ENCODE measurements at places on chromosomes 4 and X.

GRCh38 chrX:2284601-2285000 lies 216.2 kb downstream of the DHRSX start:
- DNase-seq: no peak

DNA sequence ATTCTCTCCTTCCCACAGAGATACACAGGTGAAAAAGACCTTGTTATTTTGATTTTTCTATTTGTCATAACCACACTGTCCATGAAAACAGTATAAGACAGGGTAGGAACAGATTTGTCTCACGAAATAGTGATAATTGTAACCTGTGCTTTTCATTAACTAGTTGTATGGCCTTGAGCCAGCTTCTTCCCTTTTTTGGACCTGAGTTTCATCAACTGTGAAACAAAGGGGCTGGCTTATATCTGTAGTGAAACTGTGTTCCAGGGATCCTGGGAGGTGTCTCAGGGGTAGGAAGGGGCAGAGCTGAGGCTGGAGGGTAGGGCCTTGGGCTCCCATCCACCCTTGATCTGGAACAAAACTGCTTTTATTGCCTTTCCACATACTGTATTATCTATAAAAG lies 50.9 kb downstream of the MED28 start:
- DNase-seq: no peak

DNA sequence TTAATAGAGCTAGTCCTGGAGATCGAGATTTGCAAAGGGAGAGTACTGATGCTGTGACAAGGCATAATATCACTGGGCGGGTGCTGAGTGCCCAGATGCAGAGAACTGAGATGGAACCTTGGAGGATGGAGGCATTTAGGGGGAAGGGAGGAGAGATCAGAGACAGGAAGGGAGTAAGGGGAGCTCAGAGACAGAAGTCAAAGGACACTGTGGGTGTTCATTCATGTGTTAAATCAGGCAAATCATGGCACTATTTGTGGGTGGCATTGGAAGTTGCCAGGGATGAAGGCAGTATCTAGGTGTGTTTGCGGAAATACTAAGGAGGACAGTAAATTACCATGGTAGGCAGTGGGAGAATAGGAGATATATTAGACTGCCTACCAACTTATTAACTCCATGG lies 135.0 kb downstream of the RBM46 start:
- no peak for DNase-seq

GRCh38 chr4:76601791-76602190 lies 166.8 kb downstream of the SHROOM3 start:
- no peak for DNase-seq

- no peak for DNase-seq
Measured at GRCh38 chr4:81687471-81687870, 215.8 kb upstream of the RASGEF1B start.

DNA sequence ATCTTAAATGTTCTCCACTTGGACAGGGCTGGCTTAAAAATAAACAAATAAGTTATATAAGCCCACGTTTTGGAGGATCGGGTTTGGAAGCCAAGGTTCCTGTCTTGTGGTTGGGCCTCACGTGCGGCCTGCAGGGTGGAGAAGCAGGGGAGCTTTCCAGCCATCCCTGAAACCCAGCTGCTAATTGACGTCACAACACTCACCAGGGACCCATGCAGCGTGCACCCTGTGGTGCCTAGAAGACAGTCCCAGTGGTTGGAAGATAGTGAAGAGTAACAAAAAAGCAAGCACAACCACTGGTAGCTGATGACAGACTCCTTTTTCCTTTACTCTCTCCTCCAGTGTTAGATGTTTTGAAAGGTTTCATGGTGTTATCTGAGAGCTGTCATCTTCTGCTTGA lies 142.0 kb upstream of the RBPJ start:
- no peak for DNase-seq

- no peak for DNase-seq
Measured at GRCh38 chr4:56326363-56326762, 60.9 kb downstream of the AASDH start.

DNA sequence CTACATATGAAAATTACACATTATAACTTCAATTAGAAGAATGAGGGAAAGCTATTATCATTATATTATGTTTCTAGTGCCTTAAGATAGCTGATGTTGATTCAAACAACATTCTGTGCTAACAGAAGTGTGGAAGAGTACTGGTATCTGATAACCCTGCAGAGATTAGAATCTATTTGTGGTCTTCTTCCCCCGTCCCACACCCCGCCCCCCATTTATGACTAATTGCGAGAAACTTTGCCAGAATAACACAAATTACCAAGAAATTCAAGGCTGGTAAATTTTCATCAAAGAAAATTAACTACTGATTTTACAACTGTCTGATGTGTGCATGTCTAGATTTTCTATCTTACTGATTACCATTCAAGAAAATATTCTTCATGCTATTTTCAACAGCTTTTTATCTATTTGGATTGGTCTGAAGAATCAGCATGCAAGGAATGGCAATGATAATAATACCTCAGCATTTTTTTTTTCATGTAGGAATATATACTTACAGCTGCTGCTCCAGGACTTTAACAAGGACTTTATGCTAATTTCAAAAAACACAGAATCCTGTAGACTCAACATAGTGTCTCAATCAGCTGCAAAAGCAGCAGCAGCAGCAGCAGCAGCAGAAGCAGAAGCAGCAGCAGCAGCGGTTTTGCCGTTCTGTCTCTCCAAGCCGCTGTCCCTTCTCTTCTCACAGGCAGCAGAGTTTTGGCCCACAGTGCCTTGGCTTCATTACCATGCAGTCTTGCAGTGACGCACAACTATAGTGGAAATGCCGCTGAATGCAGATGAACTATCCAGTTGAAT lies 126.7 kb downstream of the FRYL start:
- DNase-seq: peak; percentile 44

Data from activated T-cell treated with anti-CD3 and anti-CD28 coated beads for 4 hours (primary cell).